ENCODE measurements at places on chromosomes 6 and 20. TPM values are rescaled to one million over a fixed set of nuclear protein-coding genes. Genes with fewer than 3 reads are reported as not detected.

Gene SRF
- 25.5 TPM for polyA plus RNA-seq

Gene NTSR1
- polyA plus RNA-seq: 0.14 TPM

Gene SLC22A3
- polyA plus RNA-seq: 1.4 TPM

Gene TRIM39
- polyA plus RNA-seq: 12.7 TPM

Gene LAMP5
- 0.39 TPM for polyA plus RNA-seq

Gene PI16
- polyA plus RNA-seq: 2.2 TPM

Gene TBC1D22B
- 8.8 TPM for polyA plus RNA-seq

Gene BPIFB4
- 0.64 TPM for polyA plus RNA-seq

Gene CTCFL
- 0.07 TPM for polyA plus RNA-seq

Gene NRSN1
- 0.21 TPM for polyA plus RNA-seq

Gene DYNLT1
- 248 TPM for polyA plus RNA-seq

Gene OVOL2
- 3.1 TPM for polyA plus RNA-seq

Gene KCNQ2
- 0.48 TPM for polyA plus RNA-seq

Gene CCN5
- polyA plus RNA-seq: 3.5 TPM

Gene UBR2
- polyA plus RNA-seq: 16.2 TPM

Gene PXDC1
- 21.4 TPM for polyA plus RNA-seq

Gene VTA1
- polyA plus RNA-seq: 35.7 TPM

Gene TULP1
- 0.52 TPM for polyA plus RNA-seq

Gene DPPA5
- 0.39 TPM for polyA plus RNA-seq

Gene GSTA3
- not detected for polyA plus RNA-seq

Gene MPIG6B
- polyA plus RNA-seq: 0.32 TPM

Gene TNNC2
- polyA plus RNA-seq: 12.6 TPM

Gene SPATS1
- 0.09 TPM for polyA plus RNA-seq

Gene RNF144B
- polyA plus RNA-seq: 24.1 TPM

Gene RALGAPB
- 15.2 TPM for polyA plus RNA-seq

Gene PLAGL2
- 5.0 TPM for polyA plus RNA-seq

Gene CCN6
- polyA plus RNA-seq: 0.18 TPM

Gene LY86
- 17.1 TPM for polyA plus RNA-seq

Gene PLCG1
- polyA plus RNA-seq: 126 TPM

Gene C6orf58
- 0.25 TPM for polyA plus RNA-seq

Gene VGLL2
- polyA plus RNA-seq: 0.07 TPM

Gene TRIM40
- polyA plus RNA-seq: 0.16 TPM

Gene ELOVL2
- polyA plus RNA-seq: 0.91 TPM

Gene RAB23
- 5.8 TPM for polyA plus RNA-seq

Gene DDX43
- polyA plus RNA-seq: 0.66 TPM

Gene C20orf96
- polyA plus RNA-seq: 4.3 TPM

Data from thymus (tissue), 14 donors.